BE2C (cell line): ENCODE measurements at places on chromosomes 1 and 21.

- no peak for DNase-seq
Observed at GRCh38 chr1:170067253-170067819, 7.2 kb downstream of the KIFAP3 start.

- DNase-seq = no peak
Observed at GRCh38 chr1:105294838-105295237, 1545.1 kb downstream of the AMY1C start.

GRCh38 chr1:15146142-15146680 is 7.3 kb upstream of the TMEM51 start:
- DNase-seq = no peak

- no peak for DNase-seq
Observed at GRCh38 chr1:20446796-20447195, 39.2 kb downstream of the CAMK2N1 start.

- DNase-seq = no peak
Observed at GRCh38 chr1:245748646-245749045, 593.9 kb downstream of the KIF26B start.

- DNase-seq = no peak
Observed at GRCh38 chr1:118269598-118269997, 84.6 kb upstream of the SPAG17 start.

GRCh38 chr1:59422921-59423575 is 126.2 kb downstream of the FGGY start:
- peak; percentile 18 for DNase-seq

DNA sequence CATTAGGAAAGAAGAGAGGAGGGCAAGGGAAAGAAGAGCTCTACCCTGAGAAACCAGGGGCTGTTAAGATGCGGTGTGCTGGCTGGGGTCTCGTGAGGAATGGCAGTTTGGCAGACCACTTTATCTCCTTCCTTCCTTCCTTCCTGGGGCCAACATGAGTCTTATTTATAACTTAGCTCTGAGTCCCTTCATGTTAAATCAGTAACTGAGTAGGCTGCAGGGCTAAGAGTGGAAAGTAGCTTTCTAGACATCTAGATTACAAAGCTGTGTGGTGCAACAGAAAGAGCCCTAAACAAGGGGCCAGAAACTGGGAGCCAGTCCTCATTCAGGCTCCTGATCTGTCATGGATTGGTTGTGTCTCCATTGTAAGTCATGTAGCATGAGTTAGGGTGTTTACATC is 135.4 kb upstream of the DUSP10 start:
- no peak for DNase-seq

DNA sequence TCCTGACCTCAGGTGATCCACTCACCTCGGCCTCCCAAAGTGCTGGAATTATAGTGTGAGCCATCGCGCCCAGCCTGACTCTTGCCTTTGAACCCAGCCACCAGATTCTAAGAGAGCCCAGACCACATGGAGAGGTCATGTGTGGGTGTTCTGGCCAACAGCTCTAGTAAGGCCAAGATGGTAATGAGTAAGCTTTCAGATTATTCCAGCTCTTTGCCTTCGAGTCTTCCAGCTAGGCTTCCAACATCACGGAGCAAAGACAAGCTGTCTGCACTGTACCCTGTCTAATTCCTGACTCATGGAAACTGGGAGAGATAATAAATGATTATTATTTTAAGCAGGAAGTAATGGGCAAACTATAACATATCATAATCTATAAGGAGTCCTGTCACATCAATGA is 14.8 kb upstream of the ZFP69B start:
- no peak for DNase-seq

DNA sequence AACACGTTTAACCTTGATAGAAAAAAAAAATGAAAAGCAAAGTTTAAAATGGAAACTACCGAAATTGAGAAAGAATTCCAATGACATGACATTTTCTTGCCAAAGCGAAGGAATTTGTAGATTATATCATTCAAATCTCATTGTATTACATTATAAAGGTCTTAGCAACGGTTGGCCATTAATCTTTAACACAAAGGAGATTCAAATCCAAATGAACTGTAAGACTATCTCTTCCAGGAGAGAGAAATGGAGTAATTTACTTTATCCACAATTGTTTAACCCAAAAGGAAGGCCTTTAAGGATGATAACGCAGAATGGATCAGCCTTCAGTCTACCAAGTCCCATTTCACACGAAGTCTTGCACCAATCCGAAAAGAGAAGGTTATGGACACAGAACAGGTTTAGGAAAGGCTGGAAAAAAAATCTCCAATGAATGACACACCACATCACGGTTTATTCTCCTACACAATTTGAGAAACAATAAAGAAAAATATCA is 1.5 kb downstream of the ENAH start:
- DNase-seq = no peak

- DNase-seq = no peak
Observed at GRCh38 chr1:77412069-77412819, 130.4 kb downstream of the AK5 start.

- no peak for DNase-seq
Observed at GRCh38 chr1:172466795-172467407, 23.0 kb upstream of the PIGC start.

GRCh38 chr1:85494074-85494903 is 29.3 kb upstream of the DDAH1 start:
- DNase-seq = peak; percentile 24

DNA sequence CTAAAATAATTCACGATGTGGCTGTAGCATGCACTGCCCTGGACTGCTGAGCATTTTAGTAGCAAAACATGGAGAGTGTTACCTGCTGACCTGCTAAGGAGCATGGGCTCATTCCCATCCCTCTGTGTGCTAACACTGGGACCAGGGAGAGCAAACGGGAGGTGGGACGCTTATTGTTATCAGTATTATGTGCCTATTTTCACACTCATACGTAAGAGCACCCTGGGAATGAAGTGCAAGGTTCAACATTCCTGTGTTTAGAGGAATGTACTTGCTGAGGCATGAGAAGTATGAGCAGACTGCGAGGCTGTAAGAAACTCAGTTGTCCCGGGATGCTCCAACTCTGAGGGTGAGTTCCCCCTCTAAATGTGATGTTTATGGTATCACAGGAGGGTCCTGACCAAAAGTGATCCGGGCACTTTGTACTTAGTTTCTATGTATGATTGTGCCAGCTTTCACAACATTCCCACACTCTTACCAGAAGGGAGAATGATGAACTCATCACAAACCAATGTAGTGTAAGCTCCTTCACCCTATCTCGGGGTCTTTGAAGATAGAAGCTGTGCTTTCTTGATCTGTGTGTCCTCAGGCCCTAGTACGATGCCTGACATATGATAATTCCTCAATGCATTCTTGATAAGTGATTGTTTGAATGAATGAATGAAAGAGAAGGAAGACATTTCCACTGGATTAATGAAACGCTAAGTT is 164.8 kb downstream of the KCNJ6 start:
- no peak for DNase-seq

DNA sequence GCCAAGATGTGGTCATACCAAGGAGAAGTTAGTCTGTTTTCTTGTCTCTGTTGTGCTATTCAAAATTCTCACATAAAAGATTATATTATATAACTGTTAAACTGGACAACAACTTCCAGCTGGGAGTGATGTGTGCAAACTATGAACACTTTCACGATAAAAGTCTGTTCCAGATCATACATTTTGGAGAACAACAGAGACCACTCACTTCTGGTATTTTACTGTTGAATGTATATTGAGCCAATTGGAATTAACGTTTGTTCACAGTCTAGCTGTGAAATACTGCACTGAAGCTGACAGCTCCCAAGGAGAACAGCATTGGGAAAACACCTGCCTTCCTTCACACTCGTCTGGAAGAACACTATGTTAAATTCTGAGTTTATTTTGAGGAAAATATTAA is 860 bp upstream of the SHCBP1L start:
- no peak for DNase-seq

- DNase-seq = peak; percentile 12
Observed at GRCh38 chr1:180921386-180921785, 8.7 kb downstream of the KIAA1614 start.

GRCh38 chr1:41371630-41372599 is 10.7 kb downstream of the FOXO6 start:
- DNase-seq = peak; percentile 83

GRCh38 chr1:1680912-1681273 is 11.7 kb downstream of the SLC35E2B start:
- peak; percentile 1 for DNase-seq
